ENCODE measurements at places on chromosomes 1 and 21.
A peak's percentile ranks its signal among the peaks of the same experiment; 100 is the strongest.

DNA sequence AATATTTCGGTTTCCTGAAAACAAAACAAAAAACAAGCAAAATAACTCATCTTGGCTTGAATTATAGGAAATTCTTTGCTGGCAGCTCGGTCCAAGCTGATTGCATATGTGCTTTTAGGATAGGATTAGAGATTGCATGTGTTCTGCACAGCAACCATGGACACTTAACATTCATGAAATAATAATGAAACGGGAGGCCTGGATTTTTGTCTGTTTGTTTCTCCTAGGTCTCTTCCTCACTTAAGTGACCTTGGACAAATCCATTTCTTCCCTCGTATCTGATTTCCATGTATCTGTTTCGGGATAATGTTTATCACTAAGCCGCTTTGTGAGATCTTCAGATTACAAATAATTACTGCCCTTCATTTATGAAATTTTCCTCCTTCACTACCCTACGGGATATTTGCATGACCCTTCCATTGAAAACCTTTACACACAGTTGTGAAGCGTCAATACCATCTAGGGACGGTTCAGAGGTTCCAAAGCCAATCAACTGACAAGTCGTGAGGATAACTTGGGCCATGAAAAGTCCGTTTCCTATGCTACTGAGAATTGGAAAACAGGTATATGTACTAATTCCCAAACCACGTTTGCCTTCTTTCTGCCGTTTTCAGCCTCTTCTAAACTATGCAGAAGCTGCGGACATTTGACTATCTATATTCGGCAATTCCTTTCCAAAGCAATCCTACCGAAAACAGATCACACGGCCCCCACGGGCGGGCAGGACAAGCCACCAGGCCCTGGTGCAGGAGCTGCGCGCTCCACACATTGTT lies 1.3 kb upstream of the H3-3A start:
- peak; percentile 31 for DNase-seq

GRCh38 chr1:203103829-203104495 lies 18.1 kb upstream of the MYOG start:
- DNase-seq: no peak

DNA sequence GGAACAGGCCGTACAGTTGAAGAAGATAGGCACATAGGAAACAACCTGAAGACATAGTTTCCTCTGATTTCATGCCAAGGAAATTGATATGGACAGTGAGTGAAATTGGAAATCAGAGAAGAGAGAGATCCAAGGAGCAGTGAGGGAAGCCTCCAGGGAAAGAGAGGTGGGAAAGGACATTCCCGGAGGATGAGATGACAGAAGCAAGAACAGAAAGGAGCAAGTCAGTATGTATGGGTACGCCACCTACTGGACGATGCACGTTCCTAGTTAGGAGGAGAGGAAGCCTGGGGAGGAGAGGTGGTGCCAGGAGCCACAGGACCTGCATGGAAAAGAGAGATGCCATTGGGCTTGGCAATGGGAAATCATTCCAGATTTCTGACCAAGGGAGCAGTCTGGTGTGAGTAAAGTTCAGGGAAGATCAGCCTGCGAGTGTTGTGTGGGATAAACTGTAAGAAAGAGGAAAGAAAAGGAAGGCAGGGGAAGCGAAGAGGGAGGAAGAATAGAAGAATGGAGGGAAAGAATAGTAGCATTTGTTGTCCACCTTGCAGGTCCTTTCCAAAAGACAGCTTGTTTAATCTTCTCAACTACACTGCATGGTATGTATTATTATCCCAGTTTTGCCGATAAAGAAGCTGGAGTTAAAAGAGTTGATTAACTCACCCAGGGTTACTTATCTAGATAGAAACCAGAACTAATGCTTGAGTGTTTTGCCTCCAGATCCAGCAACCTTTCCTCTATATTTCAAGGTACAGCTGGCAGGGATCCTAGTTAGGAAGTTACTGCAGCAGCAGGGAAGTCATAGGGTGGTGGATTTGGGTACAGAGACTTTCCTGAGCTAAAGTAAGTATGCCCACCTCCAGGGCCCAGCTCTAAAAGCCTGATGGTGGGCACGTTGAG lies 27.4 kb downstream of the C1orf116 start:
- no peak for DNase-seq

GRCh38 chr1:117596023-117596720 lies 9.7 kb upstream of the TENT5C start:
- no peak for DNase-seq

- peak; percentile 75 for DNase-seq
Observed at GRCh38 chr1:156122519-156123355, 8.2 kb downstream of the LMNA start.

DNA sequence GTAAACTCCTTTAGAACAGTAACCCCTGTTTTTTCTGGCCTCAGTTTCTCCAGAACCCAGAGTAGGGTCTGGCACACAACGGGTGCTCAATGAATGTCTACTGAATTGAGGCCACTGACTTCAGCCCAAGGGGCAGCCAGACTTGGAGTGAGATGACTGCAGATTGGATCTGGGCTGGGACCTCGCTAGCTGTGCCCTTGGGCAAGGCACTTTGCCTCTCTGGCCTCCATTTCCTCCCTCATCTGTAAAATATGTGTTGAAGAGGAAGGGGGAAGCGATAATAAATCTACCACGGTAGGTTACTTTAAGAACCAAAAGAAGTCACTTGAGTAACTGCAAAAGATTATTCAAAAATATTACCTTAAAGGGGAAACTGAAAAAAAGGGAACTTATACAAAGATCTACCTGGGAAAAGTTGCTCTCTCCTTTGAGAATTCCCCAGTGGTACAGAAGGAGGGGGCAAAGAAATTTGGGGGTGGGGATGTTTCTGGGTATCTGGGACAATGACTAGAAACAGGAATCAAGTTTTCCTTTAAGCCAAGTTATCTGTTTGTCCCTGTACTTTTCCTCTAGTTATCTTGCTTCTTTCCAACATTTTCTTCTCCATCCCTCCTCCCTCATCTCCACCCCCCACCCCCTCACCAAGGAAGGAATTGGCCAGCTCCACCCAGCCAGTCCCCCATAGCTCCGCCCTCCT lies 394 bp upstream of the GRHL3 start:
- DNase-seq: no peak

DNA sequence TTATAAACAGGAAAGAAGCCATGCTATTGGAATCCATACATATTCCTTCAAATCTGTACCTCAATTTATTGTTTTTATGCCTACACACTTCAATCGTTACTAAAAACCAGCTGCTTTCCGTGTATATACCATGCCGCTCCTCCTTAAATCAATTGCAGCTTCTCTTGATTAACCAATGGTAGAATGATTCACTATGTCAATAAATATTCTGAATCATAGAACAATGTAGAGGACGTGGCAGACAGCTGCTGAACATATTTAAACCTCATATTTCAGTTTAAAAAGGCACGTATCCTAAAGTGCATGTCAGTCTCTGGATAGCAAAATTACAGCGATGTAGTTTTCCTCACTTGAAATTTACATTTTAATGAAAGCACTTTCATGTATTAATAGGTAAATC lies 100.4 kb downstream of the MRPL39 start:
- DNase-seq: no peak

GRCh38 chr1:24769656-24770651 lies 24.7 kb downstream of the CLIC4 start:
- DNase-seq: no peak

GRCh38 chr1:115890580-115890979 lies 49.7 kb upstream of the NHLH2 start:
- DNase-seq: no peak

DNA sequence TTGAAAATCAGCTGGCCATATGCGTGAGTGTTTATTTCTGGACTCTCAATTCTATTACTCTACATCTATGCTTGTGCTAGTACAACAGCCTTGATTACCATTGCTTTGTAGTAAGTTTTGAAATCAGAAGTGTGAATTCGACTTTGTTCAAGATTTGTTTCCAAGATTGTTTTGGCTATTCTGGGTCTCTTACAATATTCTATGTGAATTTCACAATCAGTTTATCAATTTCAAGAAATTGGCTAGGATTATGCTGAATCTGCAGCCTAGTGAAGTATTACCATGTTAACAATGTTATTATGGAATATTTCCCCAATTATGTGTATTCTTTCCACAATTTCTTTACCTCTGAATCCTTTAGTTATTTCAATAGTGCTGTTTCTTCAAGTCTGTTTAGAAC lies 19.5 kb downstream of the SFPQ start:
- no peak for DNase-seq

- DNase-seq: no peak
Observed at GRCh38 chr1:170513138-170513537, 18.8 kb upstream of the GORAB start.

DNA sequence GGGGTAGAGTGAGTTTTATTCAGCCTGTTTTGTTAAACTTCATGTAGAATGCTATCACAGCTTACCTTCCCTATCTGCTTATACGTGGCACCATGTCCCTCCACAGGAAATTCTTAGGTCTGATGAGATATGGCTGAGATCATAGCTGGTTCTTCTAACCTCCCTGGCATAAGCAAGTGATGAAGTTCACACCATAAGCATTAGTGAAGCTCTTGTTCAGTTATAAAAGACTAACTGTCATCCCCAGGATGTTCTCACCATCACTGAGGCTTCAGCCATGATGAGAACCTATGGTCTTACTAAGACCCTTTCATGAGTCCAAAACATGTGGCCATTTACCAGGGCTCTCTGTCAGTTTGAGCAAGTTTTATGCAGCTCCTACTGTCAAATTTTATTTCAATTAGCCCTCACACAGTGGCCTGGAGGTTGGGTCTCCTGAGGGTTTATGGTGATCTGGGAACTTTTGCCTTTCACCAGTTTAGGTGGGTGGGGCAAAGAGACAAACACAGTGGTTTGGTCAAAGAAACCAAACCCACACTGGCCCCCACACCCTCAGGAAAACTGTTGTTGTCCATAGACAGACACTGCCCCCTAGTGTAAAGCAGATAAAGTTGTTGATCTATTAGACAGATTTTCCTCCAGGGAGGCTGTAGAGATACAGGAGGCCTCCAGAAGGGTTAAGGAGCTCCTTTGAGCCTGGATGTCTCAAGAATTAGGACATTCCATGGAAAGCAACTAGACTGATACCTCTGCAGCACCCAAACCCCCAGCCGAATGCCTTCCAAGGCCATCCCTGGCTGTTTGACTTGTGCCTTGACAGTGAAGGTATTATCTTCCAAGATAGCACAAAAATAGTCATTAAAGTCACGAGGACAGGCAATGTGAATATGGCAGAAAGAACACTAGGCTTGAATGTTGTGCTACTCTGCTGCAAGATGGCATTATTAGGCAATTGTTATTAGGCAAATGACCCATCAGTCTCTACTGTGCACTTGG lies 5.0 kb downstream of the SLC22A15 start:
- no peak for DNase-seq

DNA sequence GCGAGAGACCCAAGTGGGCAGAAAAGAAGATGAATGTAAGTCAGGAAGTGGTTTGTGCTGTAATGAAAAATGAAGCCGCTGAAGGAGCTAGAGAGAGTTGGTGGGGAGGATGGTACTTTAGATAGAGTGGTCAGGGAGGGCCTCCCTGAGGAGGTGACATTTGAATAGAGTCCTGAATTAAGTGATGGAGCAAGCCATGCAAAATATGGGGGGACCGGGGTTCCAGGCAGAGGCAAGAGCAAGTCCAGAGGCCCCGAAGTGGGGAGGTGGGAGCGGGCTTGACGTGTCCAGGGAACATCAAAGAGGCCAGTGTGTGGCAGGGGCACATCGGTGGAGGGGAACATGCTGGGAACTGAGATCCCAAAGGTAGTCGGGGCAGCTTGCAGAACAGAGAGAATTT lies 43.1 kb downstream of the OPRD1 start:
- DNase-seq: no peak

GRCh38 chr1:203072911-203073310 lies 12.9 kb downstream of the MYOG start:
- DNase-seq: no peak

DNA sequence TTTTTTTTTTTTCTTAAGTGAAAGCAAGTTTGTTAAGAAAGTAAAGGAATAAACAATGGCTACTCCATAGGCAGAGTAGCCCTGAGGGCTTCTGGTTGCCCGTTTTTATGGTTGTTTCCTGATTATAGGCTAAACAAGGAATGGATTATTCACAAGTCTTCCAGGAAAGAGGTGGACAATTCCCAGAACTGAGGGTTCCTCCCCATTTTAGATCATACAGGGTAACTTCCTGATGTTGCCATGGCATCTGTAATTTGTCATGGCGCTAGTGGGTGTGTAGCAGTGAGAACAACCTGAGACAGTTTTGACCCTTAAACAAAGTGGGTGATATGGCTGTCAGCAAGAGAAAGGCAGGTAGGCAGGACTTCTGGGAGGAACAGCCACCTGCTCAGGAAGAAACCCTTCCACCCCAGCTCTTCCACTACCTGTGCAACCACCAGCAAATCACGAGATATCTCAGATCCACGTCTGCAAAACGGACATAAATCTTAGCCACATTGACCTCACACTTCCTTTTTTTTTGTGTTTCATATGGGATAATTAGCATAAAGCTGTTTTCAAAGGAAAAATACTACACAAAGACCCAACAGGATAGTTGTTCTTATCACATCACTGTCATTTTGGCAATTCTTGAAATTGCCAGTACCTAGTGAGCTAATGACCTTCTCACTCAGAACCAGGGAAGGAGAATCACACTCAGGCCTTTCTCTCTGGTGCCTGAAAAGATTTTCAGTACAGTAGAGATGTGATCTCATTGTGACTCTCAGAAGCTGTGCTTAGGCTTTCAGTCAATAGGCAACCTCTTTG lies 34.8 kb upstream of the DUSP10 start:
- DNase-seq: no peak

GRCh38 chr1:99457381-99458165 lies 188.3 kb upstream of the PALMD start:
- DNase-seq: no peak

DNA sequence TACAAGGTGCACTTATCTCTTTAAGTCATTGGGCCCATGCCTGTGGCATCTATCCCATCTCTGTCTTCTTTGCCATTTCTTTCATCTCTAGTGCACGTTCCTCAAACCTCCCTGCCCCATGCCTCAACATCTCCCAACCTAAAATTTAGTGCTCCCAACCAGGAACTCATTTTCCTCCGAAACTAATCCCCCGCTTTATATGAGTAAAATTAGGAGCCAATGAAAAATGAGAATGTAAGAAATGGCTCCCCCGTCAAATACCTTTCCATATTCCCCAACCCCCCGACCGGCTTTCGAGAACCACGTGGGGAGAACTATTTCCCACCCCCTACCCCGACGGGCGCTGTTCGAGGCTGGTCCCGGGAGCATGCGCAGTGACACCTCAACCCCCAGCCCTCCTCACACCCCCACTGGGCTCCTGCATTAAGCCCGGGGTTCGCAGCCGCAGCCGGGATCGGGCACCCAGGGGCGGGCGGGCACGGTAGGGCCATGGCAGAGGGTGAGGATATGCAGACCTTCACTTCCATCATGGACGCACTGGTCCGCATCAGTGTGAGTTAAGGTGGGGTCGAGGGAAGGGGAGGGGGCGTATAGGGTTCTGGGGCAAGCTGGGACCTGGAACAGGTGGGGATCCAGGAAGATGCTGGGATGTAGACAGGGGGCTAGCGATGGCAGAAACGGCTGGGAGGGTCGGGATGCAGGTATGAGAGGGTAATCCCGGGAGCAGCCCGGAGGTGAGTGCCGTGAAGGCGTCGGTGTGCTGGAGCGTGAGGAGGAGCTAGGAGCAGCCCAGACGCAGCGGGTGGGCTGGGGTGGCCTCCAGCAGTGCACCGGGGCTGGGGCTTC lies at the start of gene TRIM46:
Gene TRIM46 (plus strand): TSS at position 372 of the 846 bp plus-strand sequence. CDS start 118 bp downstream, at position 490.
- DNase-seq: no peak

All from muscle of arm (tissue), 14 donors.